Dermis blood vessel endothelial cell (primary cell): ENCODE measurements at places on chromosomes 6 and 20. TPM values are rescaled to one million over a fixed set of nuclear protein-coding genes. Genes with fewer than 3 reads are reported as not detected.

Gene SIM1
- total RNA-seq = 0.09 and 0.17 TPM in 2 replicates

- peak; percentile 7 for DNase-seq
Measured at GRCh38 chr6:109660526-109661320, 30.3 kb downstream of the AK9 start.

DNA sequence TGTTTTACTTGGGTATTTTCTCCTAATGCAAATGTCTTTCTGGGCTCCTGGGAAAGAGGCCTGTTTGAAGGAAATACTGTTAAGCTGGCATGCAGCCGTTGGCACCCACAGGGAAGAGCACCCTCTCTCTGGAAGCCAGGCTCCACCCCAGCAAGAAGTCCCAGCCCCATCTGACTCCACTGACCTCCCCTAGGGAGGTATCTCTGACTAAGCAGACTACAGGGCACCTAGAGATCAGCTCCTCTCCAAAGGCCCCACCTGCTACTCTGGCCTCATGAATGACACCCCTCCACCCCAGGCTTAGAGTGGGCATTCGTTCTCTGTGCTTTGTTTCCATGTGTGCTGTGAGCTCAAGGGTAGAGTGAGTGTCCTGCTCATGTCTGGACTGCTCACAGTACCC, 6.4 kb upstream of the MDGA1 start:
- DNase-seq = no peak

DNA sequence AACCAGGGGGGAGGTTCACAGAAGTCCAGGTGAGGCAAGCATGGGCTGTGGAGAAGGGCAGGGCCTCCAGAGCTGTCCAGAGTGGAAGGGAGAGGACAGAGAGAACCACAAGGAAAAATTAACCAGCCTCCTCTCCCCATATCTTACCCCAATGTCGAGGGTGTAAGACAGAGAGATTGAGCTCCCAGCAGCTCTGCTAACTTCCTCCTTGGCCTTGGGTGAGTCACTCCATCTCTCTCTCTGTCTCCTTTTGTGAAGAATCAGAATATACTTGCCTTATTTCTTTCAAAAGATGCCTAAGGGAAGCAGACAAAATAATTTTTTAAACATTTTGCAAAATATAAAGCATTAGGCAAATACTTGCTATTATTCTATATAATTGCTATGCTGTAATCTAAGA, 58.3 kb upstream of the IYD start:
- no peak for DNase-seq

DNA sequence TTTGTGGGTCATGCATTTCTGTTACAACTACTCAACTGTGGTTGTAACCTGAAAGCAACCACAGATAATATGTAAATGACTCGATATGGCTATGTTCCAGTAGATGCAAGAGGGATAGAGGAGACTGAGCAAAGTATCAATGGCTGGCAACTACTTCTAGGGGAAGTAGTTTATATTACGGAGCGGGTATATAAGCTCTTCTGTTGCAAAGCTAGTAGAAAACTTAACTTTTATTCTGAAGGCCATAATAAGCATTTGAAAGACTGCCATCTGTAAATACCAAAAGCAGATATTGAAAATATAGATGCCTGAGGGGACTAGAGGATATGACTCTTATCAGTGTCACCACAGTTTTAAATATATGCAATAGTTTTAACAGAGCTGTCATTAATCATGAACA, 655.3 kb downstream of the PHF3 start:
- DNase-seq = no peak

GRCh38 chr20:25160467-25160866, 35.0 kb upstream of the ENTPD6 start:
- DNase-seq = no peak

- no peak for DNase-seq
Measured at GRCh38 chr20:32968478-32969241, 35.6 kb downstream of the SUN5 start.
